ENCODE measurements at places on chromosomes 2 and 18.

DNA sequence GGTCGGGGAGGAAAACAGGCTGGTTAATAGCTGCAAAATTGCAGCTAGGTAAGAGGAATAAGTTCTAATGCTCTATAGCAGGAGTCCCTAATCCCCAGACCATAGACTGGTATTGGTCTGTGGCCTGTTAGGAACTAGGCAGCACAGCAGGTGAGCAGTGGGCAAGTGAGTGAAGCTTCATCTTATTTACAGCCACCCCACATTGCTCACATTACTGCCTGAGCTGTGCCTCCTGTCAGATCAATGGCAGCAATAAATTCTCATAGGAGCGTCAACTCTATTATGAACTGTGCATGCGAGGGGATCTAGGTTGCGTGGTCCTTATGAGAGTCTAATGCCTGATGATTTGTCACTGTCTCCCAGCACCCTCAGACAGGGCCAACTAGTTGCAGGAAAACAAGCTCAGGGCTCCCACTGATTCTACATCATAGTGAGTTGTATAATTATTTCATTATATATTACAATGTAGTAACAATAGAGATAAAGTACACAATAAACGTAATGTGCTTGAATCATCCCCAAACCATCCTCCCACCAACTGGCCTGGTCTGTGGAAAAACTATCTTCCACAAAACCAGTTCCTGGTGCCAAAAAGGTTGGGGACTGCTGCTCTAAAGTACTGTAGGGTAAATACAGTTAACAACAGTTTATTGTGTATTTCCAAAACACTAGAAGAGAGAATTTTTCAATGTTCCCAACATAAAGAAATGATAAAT, 91.7 kb upstream of the TFCP2L1 start:
- no peak for DNase-seq

DNA sequence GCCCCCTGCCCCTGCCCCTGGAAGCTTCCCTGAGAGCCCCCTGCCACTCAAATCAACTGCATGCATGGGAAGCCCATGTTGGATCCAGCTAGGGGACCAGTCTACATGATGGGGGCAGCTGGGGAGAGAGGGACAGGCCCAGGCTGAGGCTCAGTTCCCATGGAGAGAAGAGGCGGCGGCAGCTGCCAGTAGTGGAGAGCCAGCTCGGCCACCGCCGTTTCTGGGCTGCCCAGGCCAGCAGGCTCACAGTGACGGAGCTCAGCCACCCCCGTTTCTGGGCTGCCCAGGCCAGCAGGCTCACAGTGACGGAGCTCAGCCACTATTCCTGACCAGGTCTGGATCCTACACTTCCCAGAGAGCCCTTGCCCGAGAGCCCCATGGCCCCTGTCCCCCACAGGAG, 3.6 kb downstream of the MAB21L4 start:
- DNase-seq: no peak

GRCh38 chr2:55054106-55054875, 4.0 kb upstream of the RTN4 start:
- no peak for DNase-seq

- no peak for DNase-seq
Measured at GRCh38 chr2:186639939-186640338, 50.1 kb downstream of the ITGAV start.

DNA sequence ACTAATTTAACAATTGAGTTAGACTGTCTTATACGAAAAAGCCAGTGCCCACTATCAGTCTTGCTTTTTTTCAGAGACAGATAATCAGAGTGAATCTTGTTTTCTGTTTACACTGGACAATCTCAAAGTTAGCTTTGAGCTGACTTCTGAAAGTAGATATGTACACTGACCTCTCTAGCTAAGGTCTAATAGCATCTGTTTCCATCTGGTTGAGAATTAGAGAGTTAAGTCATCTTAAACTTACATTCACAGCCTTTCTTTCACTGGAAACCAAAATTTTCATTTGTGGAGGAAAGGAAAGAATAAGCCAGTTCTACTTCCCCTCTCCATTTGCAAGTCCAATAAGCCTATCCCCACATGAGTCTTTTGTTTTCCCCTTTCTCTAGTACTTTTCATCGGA, 89.3 kb downstream of the VRK2 start:
- DNase-seq: no peak
